Activated CD8-positive, alpha-beta memory T cell treated with anti-CD3 and anti-CD28 coated beads, Interleukin-2, amount 10 ng/mL, durations not matched to agents 7 days and 5 days (primary cell): ENCODE measurements at places on chromosomes 7 and 10.

DNA sequence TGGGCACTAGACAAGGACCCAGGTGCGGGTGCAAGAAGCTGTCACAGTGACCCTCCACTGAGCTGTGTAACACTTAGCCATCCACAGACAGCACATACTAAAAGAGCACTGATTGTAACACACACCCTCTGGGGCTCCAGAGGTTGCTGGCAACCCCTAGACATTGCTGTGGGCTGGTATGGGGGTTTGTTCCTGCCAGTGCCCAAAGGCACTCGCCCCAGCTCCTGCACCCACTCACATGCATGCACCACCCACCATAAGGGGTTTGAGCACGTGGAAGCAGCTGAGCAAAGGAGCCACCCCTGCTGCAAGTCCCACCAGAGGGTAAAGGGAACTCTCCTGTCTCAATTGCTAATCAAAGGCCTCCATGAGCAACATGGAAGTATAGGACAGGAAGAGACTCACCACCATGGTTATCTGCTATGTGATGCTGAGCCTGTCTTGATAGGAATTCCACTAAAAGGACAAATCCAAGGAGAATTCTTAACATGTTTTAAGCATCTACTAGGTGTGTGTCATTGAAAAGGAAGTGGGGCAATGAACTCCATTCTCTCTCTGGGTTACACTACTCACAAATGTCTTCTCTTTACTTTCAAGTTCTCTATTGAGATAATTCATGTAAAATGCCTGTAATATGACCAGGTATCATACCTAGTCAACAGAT lies 103.1 kb downstream of the GFRA1 start:
- no peak for DNase-seq

DNA sequence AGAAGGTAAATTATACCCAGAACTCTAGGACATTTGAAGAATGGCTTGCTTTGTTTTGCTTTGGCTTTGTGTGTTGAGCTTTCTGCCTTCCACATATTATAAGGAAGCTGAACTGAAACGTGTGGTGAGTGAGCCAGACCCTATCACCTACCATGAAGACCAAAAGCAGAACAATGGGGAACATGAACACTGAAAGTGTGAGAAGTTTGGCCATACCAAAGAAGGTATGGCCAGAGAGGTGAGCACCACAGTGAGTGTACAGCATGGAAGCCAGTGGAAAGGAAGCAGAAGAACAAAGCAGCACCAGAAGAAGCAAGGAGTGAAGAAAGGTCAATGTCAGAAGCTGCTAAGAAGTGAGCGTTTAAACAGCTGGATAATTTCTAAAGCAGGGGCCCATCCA lies 59.7 kb upstream of the CCDC71L start:
- DNase-seq, result no peak

DNA sequence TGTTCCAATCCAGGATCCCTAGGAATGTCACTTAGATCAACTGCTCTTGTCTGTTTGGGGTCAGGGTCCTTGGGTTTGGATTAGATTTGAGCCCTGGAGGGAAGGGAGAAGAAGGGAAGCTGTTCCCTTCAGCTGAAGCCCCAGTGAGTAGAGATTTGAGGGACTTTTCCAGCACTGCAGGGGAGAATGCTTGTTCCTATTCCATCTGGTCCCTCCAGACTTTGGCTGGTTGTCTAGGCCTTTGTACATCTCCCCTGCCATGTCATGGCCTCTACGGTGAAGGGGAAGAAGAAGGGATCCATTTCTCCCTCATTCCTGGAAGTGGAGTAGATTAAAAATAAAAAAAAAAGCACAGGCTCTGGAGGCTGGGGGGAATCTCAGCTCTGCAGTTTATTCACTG lies 11.1 kb downstream of the C10orf62 start:
- no peak for DNase-seq

- no peak for DNase-seq
Observed at GRCh38 chr10:7734821-7735220, 31.7 kb downstream of the ITIH2 start.

DNA sequence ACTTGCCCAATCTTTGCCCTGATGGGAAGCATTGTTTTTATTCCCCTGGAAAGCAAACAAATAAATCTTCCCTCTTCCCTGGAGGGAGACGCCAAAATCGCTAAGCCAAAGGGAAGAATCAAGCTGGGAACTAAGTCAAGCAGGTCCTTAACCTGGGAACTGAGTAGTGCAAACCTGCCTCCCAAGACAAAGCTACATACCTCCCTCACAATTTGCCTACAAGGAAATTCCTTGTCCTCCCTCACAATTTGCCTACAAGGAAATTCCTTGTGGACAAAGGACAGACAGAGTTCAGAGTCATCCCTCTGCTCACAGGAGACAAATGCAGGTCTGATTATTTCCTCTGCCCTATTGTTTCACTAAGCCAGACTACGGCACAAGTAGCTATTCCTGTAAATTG lies 50.5 kb downstream of the SPOCK2 start:
- DNase-seq, result no peak

DNA sequence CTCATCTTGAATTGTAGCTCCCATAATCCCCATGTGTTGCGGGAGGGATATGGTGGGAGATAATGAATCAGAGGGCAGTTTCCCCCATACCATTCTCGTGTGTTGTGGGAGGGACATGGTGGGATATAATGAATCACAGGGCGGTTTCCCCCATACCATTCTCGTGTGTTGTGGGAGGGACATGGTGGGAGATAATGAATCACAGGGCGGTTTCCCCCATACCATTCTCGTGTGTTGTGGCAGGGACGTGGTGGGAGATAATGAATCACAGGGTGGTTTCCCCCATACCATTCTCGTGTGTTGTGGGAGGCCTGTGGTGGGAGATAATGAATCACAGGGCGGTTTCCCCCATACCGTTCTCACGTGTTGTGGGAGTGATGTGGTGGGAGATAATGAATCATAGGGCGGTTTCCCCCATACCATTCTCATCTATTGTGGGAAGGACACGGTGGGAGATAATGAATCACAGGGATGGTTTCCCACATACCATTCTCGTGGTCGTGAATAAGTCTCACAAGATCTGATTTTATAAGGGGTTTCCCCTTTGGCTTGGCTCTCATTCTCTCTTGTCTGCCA lies 271.0 kb downstream of the MAD1L1 start:
- peak; percentile 64 for DNase-seq

DNA sequence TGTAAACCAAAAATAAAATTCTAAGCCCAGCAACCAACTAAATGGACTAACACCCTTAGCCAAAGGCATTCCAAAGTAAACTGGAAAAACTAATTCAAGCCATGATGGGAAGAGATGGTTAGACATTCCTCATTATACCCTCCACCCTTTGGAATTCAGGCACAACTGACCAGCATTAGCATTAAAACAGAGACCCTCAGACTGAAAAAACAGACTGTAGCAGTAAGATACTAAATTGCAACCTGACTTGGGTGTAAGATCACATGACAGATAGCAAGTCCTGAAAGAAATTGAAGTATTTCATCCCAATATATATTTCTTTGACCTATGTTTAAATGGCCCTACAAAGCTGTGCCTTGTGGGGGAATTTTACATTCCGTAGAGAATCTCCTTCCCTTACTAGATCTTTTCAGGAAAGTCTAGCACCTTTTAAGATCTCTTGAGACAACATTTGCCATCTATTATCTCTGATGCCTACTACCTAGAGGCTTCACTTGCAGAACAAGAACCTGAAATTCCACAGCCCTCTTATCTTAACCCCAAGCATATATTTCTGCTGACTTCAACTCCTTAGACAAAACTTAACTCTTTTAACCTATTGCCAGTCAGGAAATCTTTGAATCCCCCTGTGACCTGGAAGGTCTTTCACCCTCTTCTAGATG lies 750.2 kb upstream of the IGFBP3 start:
- DNase-seq, result no peak
